NCI-H1436 treated with DMSO at 0.1 percent for 48 hours (cell line): ENCODE measurements at places on chromosomes 4 and X.

DNA sequence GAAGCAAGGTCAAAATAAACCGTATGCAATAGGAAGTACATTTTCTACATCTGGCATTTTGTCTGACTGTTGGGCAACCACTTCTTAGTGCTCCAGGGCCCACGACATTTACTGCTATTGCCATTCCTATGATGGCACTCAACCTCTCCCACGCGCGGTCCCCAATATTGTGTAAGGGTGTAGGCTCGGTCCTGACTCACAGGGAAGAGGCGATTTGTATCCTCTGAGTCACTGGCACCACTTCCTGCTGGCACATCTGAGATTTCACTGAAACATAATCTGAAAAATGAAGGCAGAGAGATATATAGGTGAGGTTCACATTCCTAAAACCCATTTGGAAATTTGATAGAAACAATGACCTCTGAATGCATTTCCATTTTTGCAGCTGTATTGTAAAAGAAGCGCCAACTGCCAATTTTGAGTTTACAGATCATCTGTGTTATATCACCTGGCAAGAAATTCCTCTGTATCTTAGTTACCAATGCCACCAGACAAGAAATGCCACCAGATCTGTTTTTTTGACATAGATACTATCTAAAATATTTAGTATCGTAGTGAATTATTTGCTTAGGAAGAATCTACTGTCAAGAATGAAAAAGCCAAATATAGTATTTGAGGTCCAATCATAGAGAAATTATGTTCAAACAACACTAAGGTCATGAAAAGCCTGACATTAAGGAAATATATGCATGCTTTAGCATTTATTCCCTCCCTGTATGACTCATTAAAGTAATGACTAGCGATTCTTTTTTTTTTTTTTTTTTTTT lies 9.8 kb downstream of the EREG start:
- no peak for DNase-seq

GRCh38 chr4:47032405-47033106 lies 1.2 kb downstream of the GABRB1 start:
- DNase-seq = no peak

DNA sequence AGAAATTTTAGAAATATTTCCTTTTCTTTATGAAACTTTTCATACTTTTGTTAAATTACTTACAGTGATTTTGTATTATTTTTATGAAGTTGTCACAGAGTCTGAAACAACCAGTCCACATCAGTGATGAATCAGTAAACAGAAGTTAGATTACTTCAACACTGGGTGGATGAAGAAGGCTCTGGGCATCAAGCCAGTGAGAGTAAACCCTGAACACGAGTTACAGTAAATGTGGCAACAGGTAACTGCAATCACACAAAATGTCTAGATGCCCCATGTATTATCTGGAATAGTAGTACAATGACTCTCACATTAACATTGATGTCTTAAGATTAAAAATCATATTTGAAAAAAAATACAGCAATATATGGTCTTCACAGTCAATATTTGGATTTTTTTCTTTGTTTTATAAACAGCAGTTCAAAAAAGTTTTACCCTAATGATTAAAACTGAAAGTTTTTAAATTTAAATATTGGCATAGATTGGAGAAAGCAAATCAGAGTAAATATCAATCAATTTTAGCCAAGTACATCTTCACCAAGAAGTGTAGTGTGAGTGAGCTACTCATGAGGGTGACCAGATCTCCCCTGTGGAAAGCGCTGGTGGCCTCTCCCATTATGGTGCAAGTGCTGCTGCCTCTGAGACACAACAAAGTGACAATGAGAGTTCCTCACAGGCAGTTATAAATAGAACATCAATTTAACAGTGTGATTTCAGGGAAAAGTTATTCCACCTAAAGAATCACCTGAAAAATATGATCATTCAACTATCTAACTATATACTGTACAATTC lies 63.2 kb upstream of the UGT2B7 start:
- DNase-seq = no peak

DNA sequence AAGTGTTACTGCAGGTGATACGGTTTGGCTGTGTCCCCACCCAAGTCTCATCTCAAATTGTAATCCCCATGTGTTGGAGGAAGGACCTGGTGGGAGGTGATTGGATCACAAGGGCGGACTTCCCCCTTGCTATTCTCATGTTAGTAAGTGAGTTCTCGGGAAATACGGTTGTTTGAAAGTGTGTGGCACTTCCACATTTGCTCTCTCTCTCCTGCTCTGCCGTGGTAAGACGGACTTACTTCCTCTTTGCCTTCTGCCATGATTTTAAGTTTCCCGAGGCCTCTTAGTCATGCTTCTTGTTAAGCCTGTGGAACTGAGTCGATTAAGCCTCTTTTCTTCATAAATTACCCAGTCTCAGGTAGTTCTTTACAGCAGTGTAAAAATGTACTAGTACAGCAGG lies 65.2 kb upstream of the SLC7A11 start:
- no peak for DNase-seq

GRCh38 chr4:102522031-102522440 lies 20.9 kb downstream of the NFKB1 start:
- no peak for DNase-seq

GRCh38 chr4:7648544-7649395 lies 214.0 kb upstream of the PSAPL1 start:
- no peak for DNase-seq

DNA sequence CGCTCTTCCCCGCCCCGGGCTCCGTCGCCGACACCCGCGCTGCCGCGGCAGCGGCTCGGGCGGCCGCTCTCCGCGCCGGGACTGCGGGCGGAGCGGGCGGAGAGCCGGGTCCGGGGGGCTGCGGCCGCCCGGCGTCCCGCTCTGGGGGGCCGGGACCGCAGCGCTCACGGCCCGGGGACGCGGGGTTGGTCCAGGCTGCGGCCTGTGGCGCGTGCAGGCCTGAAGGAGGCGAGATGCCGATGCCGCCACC lies 492 bp downstream of the GALNT7 start:
- DNase-seq = no peak

DNA sequence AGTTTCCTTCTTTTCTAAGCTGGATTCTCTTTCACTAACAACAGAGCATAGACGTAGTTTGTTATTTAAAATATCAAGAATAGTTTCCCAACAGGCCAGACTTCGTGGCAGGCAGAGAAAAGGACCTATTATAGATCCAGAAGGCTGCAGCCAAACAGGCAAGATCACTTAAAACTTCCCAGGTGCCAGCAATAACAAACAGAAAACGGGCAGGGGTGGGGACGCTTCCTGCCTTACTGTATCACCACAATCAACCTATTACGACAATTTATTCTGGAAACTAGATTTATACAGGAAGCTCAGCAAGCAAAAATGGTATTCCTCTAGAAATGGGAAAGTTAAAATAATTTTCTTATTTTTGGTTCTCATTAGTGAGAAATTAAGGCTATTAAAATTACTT lies 22.1 kb downstream of the RWDD4 start:
- DNase-seq = no peak

- DNase-seq = no peak
Observed at GRCh38 chr4:110033355-110034025, 120.8 kb downstream of the EGF start.

DNA sequence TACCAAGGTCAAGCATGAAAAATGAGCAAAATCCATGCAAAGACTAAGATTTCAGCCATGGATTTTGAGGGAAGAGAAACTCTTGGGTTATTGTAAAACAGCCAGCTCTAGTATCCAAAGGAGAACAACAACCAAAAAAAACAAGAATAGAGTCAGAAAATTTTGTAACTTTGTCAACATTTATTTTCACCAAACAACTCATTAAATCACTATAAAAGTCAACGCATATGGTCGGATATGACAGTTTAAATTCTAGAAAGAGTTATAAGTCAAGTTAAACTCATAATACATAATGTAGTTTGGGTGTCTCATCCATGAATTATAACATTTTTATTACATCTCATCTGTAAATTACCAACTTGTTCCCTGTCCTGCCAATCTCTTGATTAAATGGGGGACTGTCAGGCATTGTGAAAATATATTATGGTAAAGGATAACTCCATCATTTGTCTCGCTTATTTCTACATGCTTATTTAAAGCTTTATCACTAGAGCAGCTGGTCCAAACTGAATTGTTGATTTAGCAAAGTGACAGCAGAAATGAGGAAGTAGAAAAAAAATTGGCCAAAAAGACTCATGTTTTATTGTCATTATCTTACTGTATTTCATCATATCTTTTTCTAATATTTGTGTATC lies 224.8 kb upstream of the NOCT start:
- DNase-seq = no peak

DNA sequence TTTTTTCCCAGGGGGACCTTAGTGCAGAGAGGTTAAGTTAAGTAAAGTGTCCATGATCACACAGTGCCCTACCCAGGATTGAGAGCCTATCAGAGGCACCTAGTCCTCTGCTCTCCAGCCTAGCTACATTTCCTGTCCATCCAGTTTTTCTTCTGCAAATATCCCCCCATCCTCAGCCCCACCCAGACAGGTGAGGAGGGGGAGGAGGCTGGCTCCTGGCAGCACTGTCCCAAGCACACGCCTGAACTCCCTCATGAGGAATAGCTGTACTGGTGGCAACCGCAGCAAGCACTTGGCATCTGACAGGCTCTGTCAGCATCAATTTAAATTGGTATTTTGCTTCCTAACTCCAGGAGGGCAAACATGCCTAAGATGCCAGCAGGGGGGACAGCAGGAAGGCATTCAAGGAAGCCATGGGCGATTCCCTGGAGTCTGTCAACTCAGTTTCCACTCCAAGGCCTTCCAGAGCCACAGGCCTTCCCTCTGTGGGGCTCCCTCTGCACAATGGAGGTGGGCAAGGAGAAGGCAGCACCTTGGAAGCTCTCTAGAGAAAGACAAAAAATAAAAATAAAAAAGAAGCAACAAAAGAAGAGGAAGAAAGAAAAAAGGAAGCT lies 6.4 kb upstream of the FRMPD3 start:
- DNase-seq = no peak

DNA sequence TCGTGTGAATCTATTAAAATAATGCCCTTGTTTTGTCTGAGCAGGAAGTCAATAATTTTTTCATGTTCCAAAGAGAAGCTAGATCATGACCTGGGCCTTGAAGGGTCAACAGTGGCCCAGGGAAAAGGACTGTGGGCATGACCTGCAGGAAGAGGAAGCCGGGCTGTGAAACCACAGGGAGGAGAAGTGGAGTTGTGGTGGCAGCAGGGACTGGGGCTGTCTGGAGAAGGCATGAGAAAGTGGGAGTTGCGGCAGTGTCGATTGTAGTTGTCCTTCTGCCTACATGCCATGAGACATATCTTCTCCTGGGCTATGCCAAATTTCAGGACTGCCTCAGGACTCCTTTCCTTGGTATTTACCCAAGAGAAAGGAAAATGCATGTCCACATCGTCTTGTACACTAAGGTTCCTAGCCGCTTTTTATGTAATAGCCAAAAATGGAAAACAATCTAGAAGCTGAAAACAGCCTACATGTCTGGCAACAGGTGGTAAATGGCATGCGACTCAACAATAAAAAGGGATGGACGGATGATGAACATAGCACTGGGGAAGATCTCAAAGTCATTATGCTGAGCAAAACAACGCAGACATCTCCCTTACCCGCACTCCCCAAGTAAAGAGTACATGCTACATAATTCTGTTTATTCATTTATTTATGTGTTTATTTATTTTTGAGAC lies 13.6 kb upstream of the PTTG2 start:
- DNase-seq = no peak

GRCh38 chr4:5043579-5043978 lies 7.7 kb upstream of the STK32B start:
- DNase-seq = no peak

DNA sequence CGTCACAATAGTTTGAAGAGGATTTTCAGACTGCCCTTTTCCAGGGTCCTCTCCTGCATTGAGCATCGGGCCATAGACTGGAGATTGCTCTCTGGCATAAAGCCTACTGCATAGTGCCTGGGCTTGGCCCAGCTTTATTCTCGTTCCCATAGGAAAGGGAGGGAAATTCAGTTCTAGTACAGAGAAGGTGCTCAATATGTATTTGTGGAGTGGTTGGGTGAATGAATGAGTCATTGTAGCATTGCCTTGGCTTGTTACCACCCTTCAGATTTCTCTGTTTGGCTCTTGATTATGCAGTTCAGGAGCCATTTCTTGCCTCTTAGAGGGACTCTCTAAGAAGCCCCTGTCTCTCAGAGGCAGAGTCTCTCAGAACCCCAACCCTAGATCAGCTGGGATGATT lies 2.6 kb downstream of the TMEM35A start:
- no peak for DNase-seq

DNA sequence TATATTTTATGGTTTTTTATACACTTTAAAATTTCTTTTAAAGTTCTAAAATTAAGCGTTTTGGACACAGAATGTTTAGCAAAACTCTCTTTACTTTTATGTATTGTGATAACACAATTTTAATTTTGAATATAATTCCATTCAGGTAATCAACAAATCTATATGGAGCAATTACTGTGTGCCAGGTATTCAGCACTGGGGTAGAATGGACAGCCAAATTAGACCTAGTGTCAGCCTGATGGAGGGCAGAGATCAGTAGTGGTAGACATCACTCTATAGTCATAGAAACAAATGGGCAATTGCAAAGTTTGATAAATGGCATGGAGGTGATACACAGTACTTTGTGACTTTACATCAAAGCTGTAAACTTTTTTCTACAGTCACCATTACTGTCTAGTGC lies 41.8 kb upstream of the UNC5C start:
- DNase-seq = no peak
